ENCODE measurements at places on chromosomes 5 and 9. TPM values are rescaled to one million over a fixed set of nuclear protein-coding genes. Genes with fewer than 3 reads are reported as not detected.

GRCh38 chr5:179167871-179168451 is 107.8 kb downstream of the ZNF354C start:
- ATAC-seq, result no peak

DNA sequence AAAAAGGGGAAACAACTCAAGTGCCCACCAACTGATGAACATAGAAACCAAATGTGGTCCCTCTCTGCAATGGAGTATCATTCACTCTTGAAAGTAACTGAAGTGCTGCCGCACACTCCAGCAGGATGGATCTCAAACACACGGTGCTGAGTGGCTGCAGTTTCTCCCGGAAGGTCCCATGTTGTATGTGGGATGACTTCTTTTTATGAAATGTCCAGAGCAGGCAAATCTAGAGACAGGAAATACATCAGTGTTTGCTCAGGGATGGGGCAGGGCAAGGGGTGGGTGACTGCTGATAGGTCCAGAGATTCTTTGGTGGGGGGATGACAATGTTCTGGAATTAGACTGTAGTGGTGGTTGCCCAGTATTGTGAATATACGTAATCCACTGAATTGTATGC is 89.9 kb upstream of the ADAMTS2 start:
- no peak for ATAC-seq

DNA sequence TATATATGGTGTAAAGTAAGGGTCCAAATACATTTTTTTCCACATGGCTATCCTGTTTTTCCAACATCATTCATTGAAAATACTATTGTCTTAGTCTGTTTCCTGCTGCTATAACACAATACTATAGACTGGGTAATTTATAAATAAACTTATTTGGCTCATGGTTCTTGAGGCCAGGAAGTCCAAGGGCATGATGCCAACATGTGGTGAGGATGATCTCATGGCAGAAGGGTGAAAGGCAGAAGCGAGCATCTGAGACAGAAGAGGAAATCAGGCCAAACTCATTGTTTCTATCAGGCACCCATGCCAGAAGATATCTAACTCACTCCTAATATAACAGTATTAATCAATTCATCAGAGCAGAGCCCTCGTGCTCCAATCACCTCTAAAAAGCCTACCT is 42.6 kb downstream of the ANKRD55 start:
- no peak for ATAC-seq

DNA sequence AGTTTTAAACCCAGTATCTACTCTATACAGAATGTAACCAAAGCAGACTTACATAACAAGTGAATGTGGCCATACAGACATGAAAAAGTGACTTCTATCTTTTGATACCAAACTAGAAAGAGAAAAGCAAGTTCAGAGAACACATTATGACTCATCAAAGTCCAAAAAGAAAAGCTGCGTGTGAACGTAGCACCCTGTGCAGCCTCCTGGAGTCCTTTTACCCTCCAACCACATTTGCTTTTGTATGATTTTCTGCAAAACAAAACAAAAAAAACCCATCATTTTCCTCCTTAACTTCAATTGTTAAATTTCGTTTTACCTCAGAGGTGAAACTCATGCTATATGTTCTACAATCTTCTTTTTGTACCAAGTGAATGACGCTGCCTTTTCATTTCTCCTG is 2.8 kb upstream of the SMARCA2 start:
- peak; percentile 4 for ATAC-seq

DNA sequence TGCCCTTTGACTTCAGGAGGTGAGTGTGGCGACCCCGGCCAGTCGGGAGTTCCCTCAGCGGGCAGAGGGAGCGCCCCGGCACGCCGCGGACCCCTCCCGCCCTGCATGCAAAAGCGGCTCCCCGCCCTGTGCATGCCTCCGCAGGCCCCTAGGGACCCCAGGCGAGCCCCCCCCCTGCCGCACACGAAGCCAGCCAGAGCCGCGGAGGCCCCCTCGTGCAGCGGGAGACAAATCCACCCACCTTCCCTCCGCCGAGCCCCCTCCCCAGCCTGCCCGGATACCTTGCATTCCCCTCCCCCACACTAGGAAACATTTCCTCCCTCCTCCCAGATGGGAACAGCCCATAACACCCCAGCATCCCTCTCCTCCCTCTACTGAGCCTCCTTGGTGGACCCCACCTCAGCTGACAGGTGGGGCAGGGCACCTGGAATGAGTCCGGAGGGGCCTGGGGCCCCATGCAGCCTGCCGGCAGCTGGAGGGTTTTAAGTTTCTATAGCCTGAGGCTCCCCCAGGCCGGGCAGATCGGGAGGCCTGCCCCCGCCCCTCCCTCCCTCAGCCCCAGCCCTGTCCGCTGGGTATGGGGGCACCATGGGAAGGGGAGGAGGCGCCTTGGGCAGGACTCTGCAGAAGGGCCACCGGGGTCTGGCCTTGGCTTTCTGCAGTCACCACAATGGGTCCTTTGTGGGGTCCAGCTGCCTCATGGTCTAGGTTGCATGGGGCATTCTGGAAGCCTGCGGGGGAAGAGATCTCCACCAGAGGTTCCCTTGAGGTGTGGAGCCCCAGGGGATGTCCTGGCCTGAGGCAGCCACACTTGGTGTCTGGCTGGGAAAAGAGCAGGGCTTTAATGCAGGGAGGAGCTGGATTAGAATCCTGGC is 601 bp downstream of the ERGIC1 start:
- no peak for ATAC-seq

GRCh38 chr9:86534572-86535258 is 180.5 kb upstream of the TUT7 start:
- no peak for ATAC-seq

DNA sequence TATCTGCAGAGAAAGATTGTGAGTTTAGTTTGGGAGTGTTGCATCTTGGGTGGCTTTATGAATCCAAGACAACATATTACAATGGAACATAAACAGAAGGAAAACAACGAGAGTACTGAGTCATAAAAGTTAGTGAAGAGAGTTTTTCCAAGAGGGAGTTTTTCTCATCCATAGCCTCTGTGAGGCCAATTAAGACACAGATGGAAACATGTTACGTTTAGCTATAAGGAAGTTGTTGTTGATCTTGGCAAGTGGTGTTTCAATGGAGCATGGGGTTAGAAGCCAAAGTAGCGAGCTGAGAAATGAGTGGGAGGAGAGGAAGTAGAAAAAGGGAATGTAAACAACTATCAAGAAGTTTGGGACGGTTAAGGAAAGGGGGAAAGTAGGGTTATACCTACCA is 53.3 kb upstream of the SPATA31D4 start:
- ATAC-seq, result no peak

GRCh38 chr5:138805096-138805495 is 51.9 kb downstream of the CTNNA1 start:
- ATAC-seq, result no peak

GRCh38 chr5:96316487-96316886 is 116.6 kb downstream of the PCSK1 start:
- ATAC-seq, result no peak

DNA sequence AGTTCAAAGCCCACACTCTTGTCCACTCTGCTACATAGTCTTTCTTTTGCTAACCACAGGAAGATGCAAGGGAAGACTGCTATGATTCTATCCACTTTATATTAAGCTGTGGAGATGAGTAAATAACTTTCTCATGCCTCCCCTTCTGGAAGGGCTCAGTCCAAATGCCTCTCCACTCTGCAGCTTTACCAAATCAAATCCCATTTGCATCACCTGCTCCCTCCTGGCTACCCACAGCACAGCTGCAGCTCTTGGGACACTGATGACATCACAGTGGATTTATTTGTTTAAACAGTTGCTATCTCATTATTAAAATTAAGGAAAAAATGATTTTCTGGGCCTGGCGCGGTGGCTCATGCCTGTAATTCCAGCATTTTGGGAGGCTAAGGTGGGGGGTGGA is 1544.9 kb upstream of the WWC1 start:
- no peak for ATAC-seq

DNA sequence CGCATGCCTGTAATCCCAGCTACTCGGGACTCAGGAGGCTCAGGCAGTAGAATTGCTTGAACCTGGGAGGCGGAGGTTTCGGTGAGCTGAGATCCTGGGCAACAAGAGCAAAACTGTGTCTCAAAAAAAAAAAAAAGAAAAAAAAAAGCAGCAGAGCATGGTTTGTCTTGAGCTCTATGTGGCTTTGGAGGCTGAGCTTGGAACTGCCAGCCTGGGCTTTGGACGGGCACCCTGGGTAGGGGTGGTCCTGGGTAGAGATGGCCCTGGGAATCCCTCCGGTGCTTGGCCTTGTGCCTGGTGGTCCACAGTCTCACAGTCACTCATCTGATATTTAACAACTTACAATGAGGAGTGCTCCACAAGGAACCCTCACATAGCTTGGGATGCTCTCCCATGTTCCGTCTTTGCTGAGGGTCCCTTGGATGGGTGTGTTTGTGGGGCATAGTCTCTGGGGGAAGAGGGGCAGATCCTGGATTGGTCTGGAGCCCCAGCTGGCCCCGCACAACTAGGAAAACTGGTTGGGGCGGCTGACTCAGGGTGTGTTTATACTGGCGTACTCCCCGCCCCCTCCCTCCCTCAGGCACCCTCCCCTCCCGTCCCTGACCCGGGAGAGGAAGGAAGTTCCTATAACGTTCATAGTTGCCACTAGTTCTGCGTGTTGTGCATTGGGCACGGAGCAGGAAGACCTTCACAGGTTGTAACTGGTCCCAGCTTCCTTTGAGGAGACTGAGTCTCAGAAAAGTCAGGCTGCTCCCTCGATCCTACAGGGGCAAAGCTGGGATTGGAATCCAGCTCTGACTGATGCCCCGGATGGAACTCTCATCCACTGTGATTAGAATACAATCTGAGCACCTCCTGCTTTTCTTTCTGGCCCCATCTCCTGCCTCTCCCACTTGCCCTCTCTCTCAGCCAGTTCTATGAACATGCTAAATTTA is 11.2 kb downstream of the IER5L start:
- peak; percentile 70 for ATAC-seq

GRCh38 chr5:14732991-14733390 is 68.5 kb downstream of the OTULIN start:
- no peak for ATAC-seq

- no peak for ATAC-seq
Measured at GRCh38 chr9:22285066-22285465, 161.6 kb upstream of the DMRTA1 start.

DNA sequence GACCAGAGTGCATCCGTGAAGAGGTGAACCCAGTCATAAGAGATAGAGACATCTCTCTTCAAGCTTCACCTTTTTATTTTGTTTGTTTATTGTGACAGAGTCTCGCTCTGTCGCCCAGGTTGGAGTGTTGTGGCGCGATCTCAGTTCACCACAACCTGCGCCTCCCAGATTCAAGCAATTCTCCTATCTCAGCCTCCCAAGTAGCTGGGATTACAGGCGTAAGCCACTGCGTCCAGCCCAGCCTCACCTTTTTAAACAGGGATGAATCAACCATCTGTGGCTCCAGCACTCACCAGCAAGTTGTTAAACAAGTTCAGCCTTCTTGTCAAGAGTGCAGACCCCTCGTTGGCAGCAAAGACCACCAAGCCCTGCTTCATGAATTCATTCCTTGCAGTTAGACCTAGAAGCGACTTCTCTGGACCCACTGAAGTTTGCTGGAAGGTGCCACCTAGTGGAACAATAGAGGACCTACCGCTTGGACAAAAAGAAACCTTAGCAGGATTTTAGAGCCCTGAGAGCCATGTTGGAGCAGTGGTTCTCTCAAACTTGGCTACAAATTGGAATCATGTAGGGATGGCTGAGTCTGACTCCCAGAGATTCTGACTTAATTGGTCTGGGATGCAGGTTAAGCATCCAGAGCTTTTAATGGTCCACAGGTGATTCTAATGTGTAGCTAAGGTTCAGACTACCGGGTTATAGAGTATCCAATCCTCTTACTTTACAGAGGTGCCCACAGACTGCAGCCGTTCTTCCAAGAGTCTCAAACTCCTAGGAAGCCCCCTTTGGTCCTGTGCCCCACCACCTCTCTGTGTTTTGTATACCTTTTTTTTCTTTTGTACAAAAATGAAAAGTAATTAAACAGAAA is 10.5 kb upstream of the GALNT10 start:
- ATAC-seq, result peak; percentile 75

DNA sequence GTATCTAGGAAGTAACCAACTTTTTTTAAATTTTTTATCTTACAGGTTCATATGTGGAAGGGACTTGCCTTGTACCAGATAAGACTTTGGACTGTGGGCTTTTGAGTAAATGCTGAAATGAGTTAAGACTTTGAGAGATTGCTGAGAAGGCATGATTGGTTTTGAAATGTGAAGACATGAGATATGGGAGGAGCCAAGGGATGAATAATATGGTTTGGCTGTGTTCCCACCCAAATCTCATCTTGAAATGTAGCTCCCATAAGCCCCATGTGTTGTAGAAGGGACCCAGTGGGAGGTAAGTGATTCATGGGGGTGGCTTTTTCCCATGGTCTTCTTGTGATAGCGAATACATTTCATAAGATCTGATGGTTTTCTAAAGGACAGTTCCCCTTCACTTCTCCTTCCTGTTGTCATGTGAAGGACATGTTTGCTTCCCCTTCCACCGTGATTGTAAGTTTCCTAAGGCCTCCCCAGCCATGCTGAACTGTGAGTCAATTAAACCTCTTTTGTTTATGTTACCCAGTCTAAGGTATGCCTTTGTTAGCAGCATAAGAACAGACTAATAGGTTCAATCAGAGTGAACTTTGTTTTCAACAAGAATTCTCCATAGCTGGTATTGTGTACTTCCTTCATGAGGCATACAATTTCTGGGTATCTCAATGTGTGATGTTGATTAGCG is 535.6 kb upstream of the MEF2C start:
- ATAC-seq, result no peak

GRCh38 chr5:91541696-91542095 is 158.6 kb upstream of the ARRDC3 start:
- ATAC-seq, result no peak

GRCh38 chr5:38847559-38848347 is 1.9 kb downstream of the OSMR start:
- ATAC-seq, result no peak

GRCh38 chr5:94442991-94443390 is 175.4 kb downstream of the KIAA0825 start:
- ATAC-seq, result no peak

DNA sequence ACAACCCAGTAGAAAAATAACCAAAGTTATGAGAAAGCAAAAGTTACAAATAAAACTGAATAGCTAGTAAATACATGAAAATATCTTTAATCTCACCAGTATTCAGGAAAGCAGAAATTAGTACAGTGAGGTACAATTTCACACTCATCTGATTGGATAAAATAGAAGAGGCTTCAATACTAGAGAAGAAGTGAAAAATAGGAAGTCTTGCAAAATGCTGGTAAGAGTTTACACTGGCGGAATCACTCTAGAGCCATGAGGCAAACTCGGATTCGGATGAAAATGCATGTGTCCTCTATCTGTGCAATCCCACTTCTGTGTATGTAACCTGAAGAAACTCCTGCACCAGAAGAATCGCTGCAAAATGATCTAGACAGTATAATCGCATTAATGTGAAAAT is 128.9 kb downstream of the CCDC192 start:
- no peak for ATAC-seq

DNA sequence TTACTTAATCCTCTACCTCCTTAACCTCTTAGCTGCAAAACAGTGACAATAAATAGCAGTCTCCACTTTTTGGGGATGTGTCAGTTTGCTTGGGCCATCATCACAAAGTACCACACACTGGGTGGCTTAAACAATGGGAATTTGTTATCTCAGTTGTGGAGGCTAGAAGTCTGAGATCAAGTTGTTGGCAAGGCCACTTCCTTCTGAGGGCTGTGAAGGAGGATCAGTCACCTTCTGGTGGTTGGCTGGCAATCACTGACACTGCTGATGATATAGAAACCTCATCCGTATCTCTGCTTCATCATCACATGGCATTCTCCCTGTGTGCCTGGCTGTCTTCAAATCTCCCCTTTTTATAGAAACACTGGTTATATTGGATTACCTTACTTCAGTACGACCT is 187.1 kb upstream of the TBC1D2 start:
- ATAC-seq, result no peak

Gene DMRTA1
- total RNA-seq, result not detected

Gene SCGB3A2
- not detected for total RNA-seq

Gene ARID3C
- 0.17 TPM for total RNA-seq

Gene CACNA1B
- total RNA-seq, result 0.16 TPM

Gene ZNF474
- total RNA-seq, result not detected

Gene IFNB1
- total RNA-seq, result not detected

All from activated T-helper 17 cell treated with anti-CD3 and anti-CD28 coated beads, Interleukin-2, amount 50 U/mL, for 72 hours (primary cell).